ENCODE measurements at places on chromosomes 12 and 14. TPM values are rescaled to one million over a fixed set of nuclear protein-coding genes. Genes with fewer than 3 reads are reported as not detected.
A peak's percentile ranks its signal among the peaks of the same experiment; 100 is the strongest.

DNA sequence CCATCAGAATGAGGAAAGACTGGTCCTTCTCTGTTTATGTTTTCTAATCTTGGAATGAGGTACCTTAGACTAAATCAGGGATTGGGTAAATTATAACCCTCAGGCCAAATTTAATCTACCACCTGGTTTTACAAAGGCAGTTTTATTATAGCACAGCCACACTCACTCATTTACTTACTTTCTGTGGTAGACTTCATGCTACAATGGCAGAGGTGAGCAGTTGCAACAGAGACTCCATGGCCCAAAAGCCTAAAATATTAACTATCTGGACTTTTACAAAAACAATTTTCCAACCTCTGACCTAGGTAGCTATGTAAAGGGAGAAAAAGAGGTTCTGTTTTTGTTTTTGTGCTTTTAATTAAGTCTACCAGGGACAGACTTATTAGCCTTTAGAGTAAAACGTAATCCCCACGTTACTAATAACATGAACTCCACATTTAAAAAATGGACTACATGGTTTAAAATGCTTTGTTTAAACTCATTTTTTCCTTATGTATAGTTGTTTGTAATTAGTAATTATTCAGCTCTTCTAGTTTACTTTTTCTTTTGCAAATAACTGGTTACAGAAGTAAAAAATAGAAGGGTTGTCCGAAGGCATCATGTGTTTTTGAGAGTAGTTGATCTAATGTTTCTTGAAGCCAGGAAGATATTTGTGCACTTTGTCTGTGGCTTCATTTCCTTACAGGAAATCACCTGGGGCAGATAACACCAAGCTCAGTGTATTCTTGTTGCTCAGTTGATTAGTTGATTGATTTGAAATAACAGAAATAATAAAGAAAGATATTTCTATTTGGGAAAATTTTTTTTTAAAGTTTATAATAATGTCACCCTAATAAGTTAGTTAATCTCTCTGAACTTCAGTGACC lies 57.6 kb upstream of the ATP2B1 start:
- no peaks in the 10 kb centered on the region for H3K4me1 ChIP-seq
- H3K27me3 ChIP-seq, result no peaks in the 10 kb centered on the region
- no peak for DNase-seq
- H3K27ac ChIP-seq, result no peak overlapping the region

DNA sequence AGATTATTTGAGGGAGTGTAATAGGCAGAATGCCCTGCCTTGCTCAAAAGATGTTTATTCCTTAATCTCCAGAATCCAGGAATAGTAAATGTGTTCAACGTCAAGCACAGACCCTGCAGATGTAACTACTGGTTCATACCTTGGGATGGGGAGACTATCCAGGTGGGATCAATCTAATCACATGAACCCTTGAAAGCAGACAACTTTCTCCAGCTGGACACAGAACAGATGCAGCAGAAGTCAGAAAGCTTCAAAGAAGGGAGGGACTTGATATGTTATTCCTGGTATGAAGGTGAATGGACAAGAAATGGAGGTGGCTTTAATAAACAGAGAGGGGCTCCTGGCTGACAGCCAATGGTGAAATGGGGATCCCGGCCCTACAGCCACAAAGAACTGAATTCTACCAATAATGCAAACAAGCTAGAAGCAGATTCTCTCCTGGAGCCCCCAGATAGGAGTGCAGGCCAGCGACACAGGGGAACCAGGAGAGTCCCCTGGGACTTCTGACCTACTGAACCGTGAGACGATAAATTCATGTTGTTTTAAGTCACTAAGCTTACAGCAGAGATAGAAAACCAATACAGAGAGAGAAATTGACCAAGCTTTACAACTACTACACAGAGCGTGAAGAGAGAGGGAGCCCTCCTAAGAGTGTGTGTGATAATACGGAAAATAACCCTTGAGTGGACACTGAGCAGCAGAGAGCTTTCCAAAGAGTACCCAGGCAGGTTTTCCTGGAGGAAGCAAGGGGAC lies 133.5 kb upstream of the TMEM132C start:
- H3K4me1 ChIP-seq, result no peaks in the 10 kb centered on the region
- no peak overlapping the region for H3K27ac ChIP-seq
- H3K27me3 ChIP-seq, result no peaks in the 10 kb centered on the region
- H3K36me3 ChIP-seq, result no peaks in the 10 kb centered on the region
- DNase-seq, result no peak

DNA sequence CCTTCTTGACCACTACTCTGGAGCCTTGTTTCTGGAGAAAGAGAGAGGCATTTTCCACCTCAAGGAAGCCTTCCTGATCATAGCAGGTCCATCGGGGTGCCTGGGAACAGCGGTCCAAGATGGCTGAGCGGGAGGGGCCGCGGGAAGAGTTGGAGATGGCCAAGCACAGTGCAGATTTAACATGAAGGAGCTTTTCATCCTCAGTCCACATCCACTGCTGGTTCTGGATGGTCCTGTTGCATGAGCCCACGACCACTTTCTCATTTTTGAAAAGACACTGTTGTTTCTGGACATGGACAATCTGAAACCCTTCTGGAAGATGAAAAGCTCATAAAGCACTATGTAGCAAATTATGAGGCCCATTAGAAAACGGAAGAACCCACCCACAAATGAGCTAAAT lies 1.5 kb downstream of the PTPRB start:
- no peaks in the 10 kb centered on the region for H3K27me3 ChIP-seq
- no peaks in the 10 kb centered on the region for H3K36me3 ChIP-seq
- DNase-seq, result no peak
- H3K4me1 ChIP-seq, result no peaks in the 10 kb centered on the region
- no peak overlapping the region for H3K4me3 ChIP-seq
- no peak overlapping the region for H3K27ac ChIP-seq

GRCh38 chr14:22981090-22981875 lies 1.1 kb downstream of the AJUBA start:
- DNase-seq, result peak; percentile 79
- no peaks in the 10 kb centered on the region for H3K27me3 ChIP-seq
- H3K36me3 ChIP-seq, result no peaks in the 10 kb centered on the region
- no peak overlapping the region for H3K27ac ChIP-seq
- H3K4me1 ChIP-seq, result peaks cover 5% of the 10 kb centered on the region

DNA sequence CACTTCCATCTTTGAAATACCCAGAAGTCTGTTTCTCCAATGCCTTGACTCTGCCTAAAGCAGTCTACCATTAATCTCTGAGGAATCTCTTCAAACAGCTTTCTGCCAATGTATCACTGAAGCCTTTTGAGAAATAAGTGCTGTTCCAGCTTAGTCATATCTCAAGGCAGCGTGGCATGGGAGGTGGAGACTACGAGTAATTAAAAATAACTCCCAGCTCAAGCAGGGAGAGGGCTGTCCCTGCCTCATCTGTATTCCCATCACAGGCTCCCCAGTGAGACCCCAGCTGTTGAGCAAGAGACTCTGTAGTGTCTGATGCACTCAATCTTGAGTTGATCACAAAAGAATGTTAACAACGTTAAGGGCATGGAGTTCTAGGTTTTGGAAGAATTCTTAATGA lies 700.6 kb downstream of the DIO2 start:
- no peaks in the 10 kb centered on the region for H3K4me1 ChIP-seq
- no peaks in the 10 kb centered on the region for H3K36me3 ChIP-seq
- no peak for DNase-seq

- no peak overlapping the region for H3K4me3 ChIP-seq
- DNase-seq, result no peak
These were observed 138.8 kb upstream of the MAP1LC3B2 start for GRCh38 chr12:116420227-116420880.

DNA sequence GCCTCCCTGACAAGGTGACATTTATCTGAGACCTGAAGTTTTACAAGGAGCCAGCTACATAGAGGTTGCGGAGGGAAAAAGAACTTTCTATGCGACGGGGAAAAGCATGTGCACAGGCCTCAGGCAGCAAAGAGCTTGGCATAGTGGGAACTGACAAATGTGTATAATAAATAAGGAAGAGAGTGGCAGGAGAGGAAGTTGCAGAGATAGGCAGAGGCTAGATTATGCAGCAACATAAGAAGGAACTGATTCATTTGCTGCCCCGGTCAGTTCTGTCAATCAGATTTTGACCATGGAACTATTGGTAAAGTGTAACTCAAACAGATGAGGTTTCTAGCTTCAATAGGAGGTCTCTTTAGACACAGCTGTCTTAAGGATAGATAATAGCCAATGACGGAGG lies 33.7 kb upstream of the RIC8B start:
- H3K4me1 ChIP-seq, result no peaks in the 10 kb centered on the region
- H3K27me3 ChIP-seq, result no peaks in the 10 kb centered on the region
- no peak overlapping the region for H3K27ac ChIP-seq
- no peaks in the 10 kb centered on the region for H3K36me3 ChIP-seq
- no peak overlapping the region for H3K4me3 ChIP-seq

GRCh38 chr12:61993734-61994345 lies 266.4 kb upstream of the USP15 start:
- H3K27ac ChIP-seq, result no peak overlapping the region
- H3K4me3 ChIP-seq, result no peak overlapping the region
- H3K4me1 ChIP-seq, result peaks cover 3% of the 10 kb centered on the region
- H3K27me3 ChIP-seq, result no peaks in the 10 kb centered on the region

DNA sequence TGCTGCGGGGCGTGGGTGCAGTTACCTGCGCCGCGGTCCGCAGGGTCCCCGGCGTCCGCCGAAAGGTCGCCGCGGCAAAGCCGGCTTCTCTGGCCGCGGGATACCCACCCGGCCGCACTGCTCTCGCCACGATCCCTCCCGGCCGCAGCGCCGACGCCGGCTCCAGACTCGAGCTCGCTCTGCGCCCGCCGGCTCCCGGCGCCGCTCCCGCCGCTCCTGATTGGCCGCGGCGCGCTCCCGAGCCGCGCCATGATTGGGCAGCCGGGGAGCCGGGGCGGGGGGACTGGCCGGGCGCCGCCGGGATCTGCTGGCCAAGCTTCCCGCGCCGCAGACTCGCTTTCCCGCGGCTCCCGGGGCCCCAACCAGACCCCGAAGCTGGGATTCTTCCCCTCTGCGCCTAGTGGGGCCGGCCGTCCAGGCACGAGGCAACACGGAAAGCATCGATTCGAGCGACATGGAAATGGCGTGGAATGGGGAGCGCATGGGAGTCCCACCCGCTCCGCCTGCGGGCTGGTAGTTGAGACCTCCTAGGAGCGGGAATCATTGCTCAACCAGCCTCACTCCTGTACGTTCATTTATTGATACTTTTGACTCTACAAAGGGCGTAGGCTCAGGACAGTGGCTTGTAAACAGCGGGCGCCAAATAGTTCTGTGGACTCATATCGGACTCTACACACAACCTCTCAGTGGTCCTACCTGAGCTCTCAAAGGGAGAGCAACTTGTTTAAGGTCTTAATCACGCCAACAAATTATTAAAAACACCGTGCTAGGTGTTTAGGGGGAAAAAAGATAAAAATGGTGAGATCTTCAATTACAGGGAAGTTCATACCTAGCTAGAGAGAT lies 36.4 kb upstream of the STON2 start:
- no peaks in the 10 kb centered on the region for H3K27me3 ChIP-seq
- no peaks in the 10 kb centered on the region for H3K36me3 ChIP-seq
- peak overlapping the region; percentile 23 for H3K4me3 ChIP-seq
- peaks cover 3% of the 10 kb centered on the region for H3K4me1 ChIP-seq
- H3K27ac ChIP-seq, result no peak overlapping the region

DNA sequence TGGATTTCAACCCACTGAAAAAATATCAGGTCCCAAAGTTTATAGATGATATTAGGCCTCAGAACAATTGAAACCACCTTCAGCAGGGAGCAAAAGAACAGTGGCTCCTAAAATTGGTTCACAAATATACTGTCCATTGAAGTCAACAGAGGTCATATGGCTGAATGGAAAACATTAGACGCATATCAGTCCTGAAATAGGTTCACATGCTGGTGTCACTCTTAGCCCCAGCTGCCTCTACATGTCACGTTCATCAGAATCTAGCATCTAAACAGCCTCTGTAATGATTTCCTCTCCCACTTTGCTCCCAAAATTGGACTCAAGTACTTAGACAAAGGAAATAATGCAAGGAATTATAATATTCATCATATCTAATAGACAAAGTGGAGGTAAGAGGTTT lies 8.7 kb downstream of the FLRT2 start:
- DNase-seq, result no peak
- no peaks in the 10 kb centered on the region for H3K36me3 ChIP-seq
- no peaks in the 10 kb centered on the region for H3K27me3 ChIP-seq
- no peak overlapping the region for H3K27ac ChIP-seq

- no peak overlapping the region for H3K27ac ChIP-seq
- no peak overlapping the region for H3K4me3 ChIP-seq
- DNase-seq, result no peak
- no peaks in the 10 kb centered on the region for H3K27me3 ChIP-seq
These were observed 58.8 kb upstream of the FOXG1 start for GRCh38 chr14:28707814-28708213.

DNA sequence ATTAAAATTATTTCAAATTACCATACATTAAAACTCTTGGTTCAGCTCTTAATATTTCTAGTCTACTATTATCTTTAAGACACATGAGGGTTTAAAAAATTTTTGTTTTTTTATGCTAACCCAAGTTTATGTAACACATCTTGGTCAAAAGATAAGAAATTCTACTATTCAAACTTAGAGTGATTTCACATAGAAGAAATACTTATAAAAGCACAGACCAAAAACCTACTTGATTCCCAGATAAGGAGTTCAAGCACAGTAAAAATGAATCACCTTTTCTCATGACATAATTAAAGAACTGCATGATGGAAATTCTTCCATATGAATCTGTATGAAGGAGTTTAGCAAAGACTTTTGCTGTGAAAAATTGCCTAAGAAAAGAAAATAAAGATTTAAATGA lies 13.9 kb downstream of the PPP2R3C start:
- H3K36me3 ChIP-seq, result peaks cover 4% of the 10 kb centered on the region
- H3K27me3 ChIP-seq, result no peaks in the 10 kb centered on the region
- no peak for DNase-seq

- DNase-seq, result no peak
- no peaks in the 10 kb centered on the region for H3K4me1 ChIP-seq
- no peak overlapping the region for H3K4me3 ChIP-seq
- H3K27ac ChIP-seq, result no peak overlapping the region
These were observed 69.8 kb downstream of the IFT43 start for GRCh38 chr14:76055330-76055729.

The AQP6 gene
- total RNA-seq, result 0.39 TPM

The PLEKHD1 gene
- total RNA-seq, result 0.26 TPM

The TCL1B gene
- not detected for total RNA-seq

The PLEK2 gene
- 1.3 TPM for total RNA-seq

The MMP17 gene
- total RNA-seq, result 1.9 TPM

The ALKBH2 gene
- 12.6 TPM for total RNA-seq

The GPRC5D gene
- total RNA-seq, result not detected

The INHBE gene
- not detected for total RNA-seq

The PLBD1 gene
- total RNA-seq, result 11.6 TPM

The APOF gene
- total RNA-seq, result not detected

The BIN2 gene
- total RNA-seq, result 11.7 TPM
